GM23248 (cell line): ENCODE measurements at places on chromosomes 5 and 9. TPM values are rescaled to one million over a fixed set of nuclear protein-coding genes. Genes with fewer than 3 reads are reported as not detected.

Gene SPRY4
- 10.9 and 12.8 TPM in 2 replicates for total RNA-seq

Gene SLC30A5
- total RNA-seq = 66.8 and 69.6 TPM in 2 replicates

Gene TAF11L7
- total RNA-seq = not detected in 2 replicates

Gene SHB
- total RNA-seq = 9.9 and 11.1 TPM in 2 replicates

Gene SEMA5A
- 38.2 and 40.1 TPM in 2 replicates for total RNA-seq

Gene GPR150
- total RNA-seq = 1.1 TPM in 1 of 2 replicates, not detected in the other

Gene HSDL2
- total RNA-seq = 30.6 and 39.2 TPM in 2 replicates

Gene SLC34A3
- not detected in 2 replicates for total RNA-seq

Gene FOXD1
- total RNA-seq = 50.0 and 53.9 TPM in 2 replicates

Gene ANKRD31
- total RNA-seq = not detected in 2 replicates

Gene C9orf50
- total RNA-seq = 0.32 TPM in 1 of 2 replicates, not detected in the other

Gene SOX30
- not detected in 2 replicates for total RNA-seq

Gene BNC2
- total RNA-seq = 18.5 and 18.6 TPM in 2 replicates

Gene IL9
- total RNA-seq = not detected in 2 replicates

Gene PPP2R2B
- total RNA-seq = 0.11 TPM in 1 of 2 replicates, not detected in the other

Gene PCDHGB4
- total RNA-seq = 6.8 and 7.6 TPM in 2 replicates

Gene DIPK1B
- total RNA-seq = not detected in 2 replicates

Gene OR2S2
- 0.11 TPM in 1 of 2 replicates, not detected in the other for total RNA-seq

Gene BRINP1
- total RNA-seq = 8.0 and 9.0 TPM in 2 replicates

Gene KIAA1191
- total RNA-seq = 110 and 114 TPM in 2 replicates

Gene CORO2A
- 0.86 and 1.5 TPM in 2 replicates for total RNA-seq

Gene DEPDC1B
- 2.5 and 8.5 TPM in 2 replicates for total RNA-seq

Gene SMIM27
- total RNA-seq = 0.51 and 4.1 TPM in 2 replicates

Gene CENPP
- 0.38 and 2.5 TPM in 2 replicates for total RNA-seq

Gene REEP2
- total RNA-seq = 4.4 and 5.0 TPM in 2 replicates

Gene DDX46
- total RNA-seq = 16.9 and 21.4 TPM in 2 replicates

Gene C5orf58
- not detected in 2 replicates for total RNA-seq

Gene VLDLR
- 28.7 and 29.2 TPM in 2 replicates for total RNA-seq

Gene C5orf47
- total RNA-seq = not detected in 2 replicates

Gene RNF208
- total RNA-seq = 0.65 TPM in 1 of 2 replicates, not detected in the other

Gene CSNK1G3
- 63.2 and 79.9 TPM in 2 replicates for total RNA-seq

Gene CDH9
- not detected in 2 replicates for total RNA-seq

Gene MYOZ3
- total RNA-seq = 0.13 and 0.32 TPM in 2 replicates

Gene PCDHB13
- total RNA-seq = 2.8 and 3.3 TPM in 2 replicates

Gene ACOT12
- total RNA-seq = not detected in 2 replicates

Gene GPRIN1
- total RNA-seq = 4.3 and 4.8 TPM in 2 replicates

Gene CAPSL
- total RNA-seq = 4.5 TPM in 1 of 2 replicates, not detected in the other

Gene GPR151
- not detected in 2 replicates for total RNA-seq

Gene KCNMB1
- not detected in 2 replicates for total RNA-seq

Gene CARD9
- total RNA-seq = 0.11 TPM in 1 of 2 replicates, not detected in the other

Gene SPINK7
- not detected in 2 replicates for total RNA-seq

Gene PCDHGA8
- 0.86 and 1.5 TPM in 2 replicates for total RNA-seq

Gene CARTPT
- not detected in 2 replicates for total RNA-seq

Gene CATSPER3
- total RNA-seq = 0.11 TPM in 1 of 2 replicates, not detected in the other

Gene TAF11L5
- not detected in 2 replicates for total RNA-seq

Gene HTR4
- not detected in 2 replicates for total RNA-seq

Gene PTPDC1
- 6.1 and 11.4 TPM in 2 replicates for total RNA-seq

Gene PCDHA11
- not detected in 2 replicates for total RNA-seq

Gene FRMD3
- total RNA-seq = 0.13 and 0.32 TPM in 2 replicates
